NCI-H187 (cell line): ENCODE measurements at places on chromosomes 6 and 20.
A peak's percentile ranks its signal among the peaks of the same experiment; 100 is the strongest.

GRCh38 chr6:16735014-16735413 lies 26.2 kb downstream of the ATXN1 start:
- no peak for DNase-seq

DNA sequence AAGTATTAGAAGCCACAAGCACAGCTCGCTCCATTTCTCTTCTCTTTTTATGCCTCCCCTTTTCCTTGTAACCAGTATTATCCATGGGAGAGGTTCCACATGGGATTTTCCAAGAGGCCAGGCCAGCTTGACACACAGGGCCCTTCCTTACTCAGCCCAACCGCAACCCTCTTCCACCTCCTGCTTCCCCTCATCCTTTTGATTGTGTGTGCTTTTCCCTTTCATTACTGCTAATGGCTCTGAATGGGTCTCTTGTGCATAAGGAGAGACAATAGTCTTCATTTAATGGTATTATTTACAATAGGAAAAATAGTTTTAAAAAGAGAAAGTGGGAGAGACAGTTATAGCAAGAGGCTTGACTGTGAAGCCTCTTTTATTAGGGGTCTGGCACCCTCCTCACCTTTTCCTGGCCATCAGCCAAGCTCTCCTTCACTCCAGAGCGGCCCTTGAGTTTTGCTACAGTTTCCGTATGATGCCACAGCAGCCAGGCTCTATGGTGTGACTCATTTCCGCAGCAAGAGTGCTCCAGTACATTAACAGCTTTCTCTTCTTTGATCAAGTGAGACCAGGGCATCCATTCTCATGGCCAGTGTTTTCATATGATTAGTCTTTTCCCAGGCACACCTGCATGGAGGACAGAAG lies 579.5 kb downstream of the TFAP2B start:
- DNase-seq: peak; percentile 82

GRCh38 chr20:51287628-51288413 lies 254.7 kb downstream of the NFATC2 start:
- no peak for DNase-seq

DNA sequence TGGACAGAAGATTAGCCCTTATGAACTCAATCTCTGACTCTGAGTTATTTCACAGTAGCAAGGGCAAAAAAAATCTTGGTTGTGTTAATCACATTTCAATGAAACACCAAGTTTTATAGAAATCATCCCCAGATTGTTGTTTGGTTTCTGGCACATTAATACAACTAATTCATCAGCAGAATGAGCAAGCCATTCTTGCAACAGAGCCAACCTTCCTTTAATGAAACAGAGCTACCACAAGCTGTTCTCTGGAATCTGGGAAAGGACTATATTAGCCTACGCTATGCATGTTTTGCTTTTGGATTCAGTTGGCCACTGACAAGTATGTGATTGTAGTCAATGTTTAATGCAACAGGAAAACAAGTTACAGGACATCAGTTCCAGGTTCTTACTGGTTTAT lies 13.8 kb upstream of the POPDC3 start:
- no peak for DNase-seq

- no peak for DNase-seq
Measured at GRCh38 chr6:107421696-107422256, 37.6 kb downstream of the PDSS2 start.

DNA sequence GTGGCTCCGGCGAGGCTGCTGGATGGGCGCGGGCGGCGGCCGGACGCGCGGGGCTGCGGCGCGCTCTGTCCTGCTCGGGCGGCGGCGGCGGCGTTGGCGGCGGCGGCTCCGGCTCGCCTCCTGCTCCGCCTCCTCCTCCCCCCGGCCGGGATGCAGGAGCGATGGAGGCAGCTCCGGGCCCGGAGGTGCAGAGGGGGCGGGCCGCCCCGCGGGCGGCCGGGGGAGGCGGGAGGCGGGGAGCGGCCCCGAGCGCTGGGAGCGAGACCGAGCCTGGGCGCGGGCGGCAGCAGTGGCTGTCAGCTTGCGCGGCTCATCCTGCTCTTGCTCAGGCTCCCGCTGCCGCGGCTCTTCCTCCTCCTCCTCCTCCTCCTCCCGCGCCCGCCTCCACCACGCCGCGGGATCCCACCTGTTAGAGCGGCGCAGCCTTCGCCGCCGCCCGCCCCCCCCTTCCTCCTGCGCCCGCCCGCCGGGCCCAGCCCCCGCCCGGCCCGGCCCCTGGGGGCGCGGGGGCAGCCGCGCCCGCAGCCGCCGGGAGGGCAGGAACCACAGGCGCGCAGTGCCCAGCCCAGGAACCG lies at the start of gene NOL4L:
Gene NOL4L (minus strand): TSS at position 323 of the 575 bp plus-strand sequence. CDS start 443 bp downstream, outside the sequence.
- peak; percentile 45 for DNase-seq

- DNase-seq: no peak
Measured at GRCh38 chr20:9354579-9354978, 159.8 kb upstream of the LAMP5 start.
